SK-N-MC (cell line): ENCODE measurements at places on chromosomes 4 and X.

GRCh38 chr4:173527103-173527891 lies 2.7 kb downstream of the HAND2 start:
- DNase-seq = no peak

- no peak for DNase-seq
Measured at GRCh38 chr4:147824316-147824715, 92.4 kb downstream of the ARHGAP10 start.

DNA sequence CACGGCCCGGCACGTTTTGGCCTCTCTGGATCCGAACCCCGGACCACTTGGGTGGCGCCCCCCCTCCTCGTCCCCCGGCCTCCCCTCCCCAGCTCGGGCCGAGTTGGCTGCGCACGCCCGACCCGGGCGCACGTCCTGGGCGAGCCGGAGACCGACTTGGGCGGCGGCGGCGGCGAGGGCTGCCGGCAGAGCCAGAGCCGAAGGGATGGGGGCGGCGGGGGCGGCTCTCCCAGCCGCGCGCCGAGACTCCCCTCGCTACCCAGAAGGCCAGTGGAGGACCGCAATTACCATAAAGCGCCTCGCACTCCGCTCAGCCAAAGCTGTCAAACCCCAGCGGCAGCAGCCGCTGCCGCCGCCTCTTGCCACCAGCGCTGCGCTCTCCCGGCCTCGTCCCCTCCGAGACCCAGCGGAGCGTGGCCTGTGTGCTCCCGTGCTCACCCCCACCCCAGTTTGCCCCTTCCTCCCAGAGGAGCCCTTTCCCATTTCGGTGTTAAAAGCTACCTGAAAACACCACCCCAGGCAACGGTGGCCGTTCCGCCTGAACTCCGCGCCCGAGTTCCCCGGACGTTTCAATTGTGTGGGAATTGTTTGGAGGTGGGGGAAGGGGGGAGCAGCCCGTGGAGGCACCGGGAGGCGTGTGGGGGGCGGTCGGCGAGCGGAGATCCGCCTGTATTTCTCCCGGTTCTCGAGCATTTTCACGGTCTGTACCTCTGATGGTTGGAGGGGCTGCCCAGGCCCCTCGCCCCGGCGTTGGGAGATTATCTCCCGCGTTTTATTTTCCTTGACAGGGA lies 701 bp upstream of the BCOR start:
- no peak for DNase-seq

GRCh38 chr4:81595798-81596610 lies 124.3 kb upstream of the RASGEF1B start:
- no peak for DNase-seq

- DNase-seq = no peak
Measured at GRCh38 chr4:175470131-175470530, 341.9 kb downstream of the GPM6A start.

DNA sequence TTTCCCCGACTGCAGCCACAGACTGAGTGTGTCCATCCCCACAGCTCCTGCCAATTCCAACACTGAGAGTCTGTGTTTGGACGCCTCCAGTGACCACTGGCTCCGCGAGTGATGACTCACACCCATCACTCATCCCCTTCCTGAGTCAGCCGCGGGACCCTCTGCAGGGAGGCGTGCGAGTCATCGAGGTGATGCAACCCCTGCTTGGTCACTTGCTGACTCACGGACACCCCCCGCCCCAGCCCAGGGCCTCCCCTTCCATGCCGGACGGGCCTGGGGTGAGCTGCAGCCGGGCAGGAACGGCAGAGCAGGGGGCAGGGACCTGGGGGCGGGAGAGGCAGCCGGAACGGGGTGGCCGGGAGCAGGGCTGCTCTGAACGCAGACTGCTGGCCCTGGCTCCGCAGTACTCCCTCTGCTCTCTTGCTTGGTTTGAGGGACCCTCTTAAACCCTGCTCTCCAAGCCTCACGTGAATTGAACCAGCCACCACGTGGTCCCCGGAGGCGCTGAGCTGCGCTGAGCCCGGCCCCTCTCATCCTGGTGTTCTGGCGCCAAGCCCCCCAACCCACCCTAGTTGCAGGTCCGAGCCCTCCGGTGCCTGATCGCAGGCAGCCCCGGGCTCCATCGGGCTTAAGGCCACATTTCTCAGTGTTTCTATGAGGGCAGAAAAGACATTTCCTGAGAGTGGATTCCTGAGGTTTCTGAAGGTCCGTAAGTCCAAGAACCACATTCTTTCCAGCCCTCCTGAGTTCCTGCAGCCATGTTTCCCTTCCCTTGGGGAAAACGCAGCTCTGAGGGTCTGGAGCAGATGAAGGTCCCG lies 32.4 kb downstream of the FGFRL1 start:
- DNase-seq = no peak

DNA sequence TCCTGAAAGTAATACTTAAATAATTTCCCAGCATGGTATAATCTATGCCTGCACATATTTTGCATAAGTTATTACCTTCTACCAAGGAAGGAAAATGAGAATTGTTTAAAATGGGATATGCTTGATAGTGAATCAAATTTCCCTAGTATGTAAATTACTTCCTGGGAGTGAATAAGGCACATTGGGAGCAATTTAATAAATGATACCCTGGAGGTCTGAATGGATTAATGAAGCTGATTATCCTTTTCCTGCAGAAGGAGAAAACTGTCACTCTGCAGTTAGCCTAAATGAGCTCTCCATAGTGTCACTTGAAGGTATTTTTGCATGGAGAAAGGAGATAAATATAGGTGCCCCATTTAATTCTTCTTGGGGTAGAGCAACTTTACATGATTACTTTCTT lies 2212.0 kb downstream of the PCDH7 start:
- DNase-seq = no peak

DNA sequence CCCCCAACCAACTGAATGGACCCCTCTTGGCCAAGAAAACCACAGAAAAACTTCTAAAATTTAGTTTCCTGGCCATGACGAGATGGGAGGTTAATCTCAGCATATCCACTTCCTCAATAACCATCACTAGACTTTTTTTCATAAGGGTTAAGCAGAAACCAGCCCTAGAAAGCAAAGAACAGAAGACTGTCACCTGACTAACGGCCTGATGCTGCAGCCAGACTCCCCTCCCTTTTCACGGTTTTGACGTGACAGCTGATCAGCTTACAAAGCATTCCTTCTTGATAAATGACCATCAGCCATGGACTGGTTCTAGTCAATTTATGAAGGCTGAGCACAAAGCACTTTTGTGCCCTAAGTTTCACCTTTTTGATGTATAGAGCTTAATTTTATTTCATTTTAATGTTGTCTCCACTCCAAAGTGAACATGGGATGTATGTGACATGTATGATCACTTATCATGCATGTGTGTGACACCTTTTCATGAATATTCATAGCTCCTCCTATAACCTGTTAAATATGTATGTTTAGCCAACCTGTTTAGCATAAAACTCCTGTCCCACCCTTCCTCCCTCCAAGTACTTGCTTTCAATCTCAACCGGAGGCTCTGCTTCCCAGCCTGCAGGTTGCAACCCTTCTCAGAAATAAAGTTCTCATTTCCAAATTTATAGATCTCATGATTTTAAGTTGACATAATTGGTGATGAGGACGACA lies 56.3 kb downstream of the SERTM2 start:
- DNase-seq = no peak

GRCh38 chrX:108366644-108367406 lies 71.4 kb downstream of the COL4A6 start:
- DNase-seq = no peak

DNA sequence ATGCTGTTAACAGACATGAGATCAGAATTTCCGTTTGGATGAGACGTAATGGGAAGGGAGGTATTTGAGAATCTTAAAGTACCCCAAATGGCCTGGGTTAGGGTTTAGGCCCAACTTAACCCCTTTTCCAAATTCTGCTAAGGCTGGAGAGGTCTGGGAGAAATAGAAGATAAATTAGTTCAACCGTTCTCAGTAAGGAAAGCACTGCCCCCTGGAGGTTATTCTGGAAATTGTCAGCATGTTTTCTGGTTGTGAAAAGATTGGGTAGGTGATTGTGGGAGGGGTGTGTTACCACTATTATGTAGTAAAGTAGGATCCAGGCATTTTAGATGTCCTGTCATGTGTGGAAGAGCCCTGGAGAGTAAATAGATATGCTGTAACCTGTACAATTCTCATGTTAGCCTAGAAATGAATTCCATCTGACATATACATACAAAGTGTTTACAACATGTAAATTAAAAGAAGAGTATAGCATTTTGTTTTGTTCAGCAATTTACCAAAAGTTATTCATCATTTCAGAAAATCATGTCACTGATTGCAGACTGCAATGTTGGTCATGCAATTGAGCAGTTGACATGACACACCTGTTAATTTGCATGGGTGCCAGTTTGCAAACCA lies 26.8 kb upstream of the GRXCR1 start:
- DNase-seq = peak; percentile 12
